ENCODE measurements at places on chromosomes 16 and 17. TPM values are rescaled to one million over a fixed set of nuclear protein-coding genes. Genes with fewer than 3 reads are reported as not detected.

Gene CA5A
- total RNA-seq: not detected

GRCh38 chr16:4062212-4062802 lies 53.9 kb downstream of the ADCY9 start:
- DNase-seq: no peak

- DNase-seq: no peak
These were observed 46.3 kb upstream of the ICAM2 start for GRCh38 chr17:64066716-64067115.

DNA sequence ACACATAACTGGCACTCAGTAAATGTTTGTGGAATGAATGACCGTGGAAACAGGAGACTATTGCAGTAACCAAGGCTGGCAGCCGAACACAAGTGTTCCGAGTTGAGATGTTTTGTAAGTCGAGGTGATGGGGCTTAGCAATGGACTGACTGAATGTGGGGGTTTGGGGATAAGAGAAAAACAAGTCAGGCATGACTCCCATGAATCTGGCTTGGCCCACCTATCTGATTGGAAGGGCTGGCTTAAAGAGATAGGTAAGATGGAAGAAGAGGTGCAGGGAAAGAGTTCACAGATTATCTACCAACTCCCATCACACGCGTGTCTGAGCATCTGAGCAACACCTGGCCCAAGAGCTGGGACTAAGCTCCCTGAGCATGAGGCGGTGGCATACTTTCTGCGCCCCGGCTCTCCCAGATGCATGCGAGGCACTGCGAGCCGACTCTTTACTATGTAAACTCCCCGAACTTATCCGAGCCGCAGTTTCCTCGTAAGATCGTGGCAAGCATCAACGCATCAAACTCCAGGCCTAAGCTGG lies 539 bp downstream of the IFT20 start:
- DNase-seq: no peak

Measured in ovary (tissue), 10 donors.